ENCODE measurements at places on chromosomes 6 and 20.
A peak's percentile ranks its signal among the peaks of the same experiment; 100 is the strongest.

DNA sequence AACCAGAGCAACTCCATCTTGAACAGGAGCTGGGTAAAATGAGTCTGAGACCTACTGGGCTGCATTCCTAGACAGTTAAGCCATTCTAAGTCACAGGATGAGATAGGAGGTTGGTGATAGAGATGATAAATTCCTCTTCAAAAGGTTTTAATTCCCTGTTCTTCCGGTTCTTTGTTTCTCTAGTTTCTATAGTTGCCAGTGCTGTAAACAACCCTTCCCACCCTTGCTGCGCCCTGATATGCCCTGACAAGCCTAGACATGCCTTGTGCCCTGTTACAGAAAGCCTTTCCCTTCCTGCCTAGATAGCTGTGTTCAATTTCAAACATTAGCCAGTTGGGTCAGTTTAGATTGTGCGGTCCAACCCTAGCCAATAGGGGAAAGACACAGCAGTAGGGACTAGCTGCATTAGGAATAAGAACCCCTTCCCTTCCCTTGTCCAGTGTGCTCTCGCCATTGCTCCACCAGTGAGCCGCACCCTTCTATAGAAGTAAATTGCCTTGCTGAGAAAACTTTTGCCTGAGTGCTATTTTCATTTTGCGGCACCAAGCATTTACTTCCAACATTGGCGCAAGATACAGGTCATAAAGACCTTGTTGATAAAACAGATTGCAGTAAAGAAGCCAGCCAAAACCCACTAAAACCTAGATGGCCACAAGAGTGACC lies 52.5 kb upstream of the CCN2 start:
- no peak for DNase-seq

DNA sequence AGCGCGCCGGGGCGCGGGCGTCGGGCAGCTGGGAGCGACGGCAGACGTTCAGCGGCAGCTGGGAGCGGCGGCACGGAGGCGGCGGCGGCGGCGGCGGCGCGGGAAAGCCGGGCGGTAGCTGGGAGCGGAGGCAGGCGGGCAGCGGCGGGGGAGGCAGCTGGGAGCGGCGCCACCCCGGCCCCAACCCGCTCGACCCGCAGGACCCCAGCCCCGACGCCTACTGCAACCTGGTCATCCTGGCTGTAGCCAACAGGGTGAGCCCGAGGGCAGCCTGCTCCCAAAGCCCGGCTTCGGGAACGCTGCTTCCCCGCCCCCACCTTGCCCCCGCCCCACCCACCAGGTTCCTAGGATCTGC lies 8.9 kb downstream of the CCM2L start:
- DNase-seq: no peak

DNA sequence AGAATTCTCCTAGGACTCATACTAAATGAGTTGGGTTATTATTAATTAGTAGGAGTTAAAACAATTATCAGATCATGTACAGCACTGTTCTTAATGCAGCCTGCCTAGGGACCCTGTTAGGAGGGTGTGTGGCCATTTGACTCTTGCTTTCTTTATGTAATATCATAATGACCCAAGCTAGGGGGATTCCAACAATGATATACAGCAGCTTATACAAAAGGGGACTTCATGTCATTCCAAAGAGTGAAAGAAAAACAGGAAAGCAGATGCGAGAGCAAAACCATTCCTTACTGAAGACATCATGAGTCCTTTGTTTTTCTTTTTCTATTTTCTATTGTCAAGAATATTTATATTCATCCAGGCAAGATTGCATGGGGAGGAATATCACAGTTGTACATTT lies 455.2 kb downstream of the PLCB1 start:
- no peak for DNase-seq

- DNase-seq: no peak
Measured at GRCh38 chr20:16760431-16761304, 12.5 kb downstream of the OTOR start.

GRCh38 chr6:33623895-33624381 lies 2.8 kb downstream of the ITPR3 start:
- DNase-seq: no peak

GRCh38 chr6:140068801-140069200 lies 694.4 kb upstream of the CITED2 start:
- no peak for DNase-seq

- DNase-seq: no peak
Measured at GRCh38 chr6:167547751-167548150, 222.9 kb downstream of the TTLL2 start.

DNA sequence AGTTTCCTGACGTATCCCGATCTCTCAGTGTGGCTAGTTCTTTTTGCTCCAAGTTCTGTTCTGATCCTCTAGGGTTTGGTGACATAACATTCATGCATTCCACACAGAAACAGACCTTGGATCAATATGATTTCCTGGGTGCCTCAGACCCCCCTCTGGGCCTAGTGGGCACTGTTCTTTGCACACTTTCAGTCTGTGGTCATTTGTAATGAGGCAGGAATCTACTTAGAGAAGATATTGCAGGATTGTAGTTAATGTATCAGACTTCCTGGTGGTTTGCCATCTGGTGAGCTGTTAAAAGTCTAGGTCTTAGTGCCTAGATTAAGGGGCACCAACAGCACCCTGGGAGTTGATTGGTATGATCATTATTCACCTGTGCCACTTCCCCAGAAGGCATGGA lies 7.5 kb downstream of the BEND6 start:
- DNase-seq: no peak

- no peak for DNase-seq
Measured at GRCh38 chr6:50655848-50656453, 57.4 kb upstream of the TFAP2D start.

GRCh38 chr6:72530152-72530551 lies 91.7 kb upstream of the KCNQ5 start:
- DNase-seq: no peak

DNA sequence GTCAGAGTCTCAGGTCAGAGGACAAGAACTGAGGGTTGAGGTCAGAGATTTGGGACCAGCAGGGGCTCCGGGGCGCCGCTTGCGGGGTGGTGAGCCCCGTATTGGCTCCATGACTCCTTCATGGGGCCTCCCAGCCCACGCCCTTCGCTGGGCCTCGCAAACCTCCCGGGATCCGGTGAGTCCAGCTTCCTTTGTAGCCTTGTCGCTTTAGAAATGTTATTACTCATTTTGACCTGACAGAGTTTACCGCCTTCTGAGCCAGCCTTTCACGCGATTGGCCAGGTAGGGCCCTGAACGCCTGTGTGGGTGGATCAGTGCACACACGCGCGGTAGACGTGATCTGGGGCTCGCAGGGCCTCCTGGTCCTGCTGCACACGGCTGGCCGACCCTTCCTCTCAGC lies 181.1 kb downstream of the ERMARD start:
- no peak for DNase-seq

GRCh38 chr6:44247338-44248302 lies 719 bp downstream of the HSP90AB1 start:
- DNase-seq: peak; percentile 82

DNA sequence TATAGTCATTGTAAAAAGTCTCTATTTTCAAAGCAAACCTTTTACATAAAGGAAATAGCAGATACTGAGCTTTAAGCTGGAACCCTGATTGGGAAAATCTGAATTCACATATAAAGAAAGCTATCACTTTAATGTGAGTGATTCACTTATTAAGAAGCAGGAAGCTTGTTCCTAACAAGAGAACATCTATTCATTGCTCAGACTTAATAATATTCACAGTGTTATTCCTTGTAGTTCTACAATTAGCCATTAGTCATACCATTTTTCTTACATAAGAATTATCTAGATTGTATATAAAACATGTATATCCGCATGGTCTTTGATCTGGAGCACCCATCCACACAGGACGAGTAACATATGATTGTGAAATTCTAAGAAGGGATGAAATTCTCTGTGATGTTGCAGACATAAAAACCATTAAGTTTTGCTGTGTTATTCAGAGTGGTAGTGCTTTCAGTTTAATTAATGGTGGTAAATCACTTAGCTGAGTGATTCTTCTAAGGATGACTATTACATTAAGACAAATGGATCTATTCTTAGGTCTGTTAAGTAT lies 71.1 kb upstream of the FOXQ1 start:
- DNase-seq: no peak

GRCh38 chr6:102571236-102571908 lies 1177.9 kb downstream of the GRIK2 start:
- DNase-seq: no peak

GRCh38 chr6:3299221-3299620 lies 40.5 kb downstream of the PSMG4 start:
- DNase-seq: no peak

GRCh38 chr6:107323133-107323785 lies 136.1 kb downstream of the PDSS2 start:
- no peak for DNase-seq

GRCh38 chr20:39789411-39789810 lies 827.3 kb downstream of the DHX35 start:
- DNase-seq: no peak

GRCh38 chr6:104477569-104477968 lies 382.1 kb downstream of the HACE1 start:
- DNase-seq: no peak

GRCh38 chr20:56382696-56383095 lies 9.3 kb downstream of the AURKA start:
- no peak for DNase-seq

- no peak for DNase-seq
Measured at GRCh38 chr6:157625764-157626163, 197.3 kb upstream of the SNX9 start.

- DNase-seq: no peak
Measured at GRCh38 chr6:140385679-140386078, 1011.2 kb upstream of the CITED2 start.

DNA sequence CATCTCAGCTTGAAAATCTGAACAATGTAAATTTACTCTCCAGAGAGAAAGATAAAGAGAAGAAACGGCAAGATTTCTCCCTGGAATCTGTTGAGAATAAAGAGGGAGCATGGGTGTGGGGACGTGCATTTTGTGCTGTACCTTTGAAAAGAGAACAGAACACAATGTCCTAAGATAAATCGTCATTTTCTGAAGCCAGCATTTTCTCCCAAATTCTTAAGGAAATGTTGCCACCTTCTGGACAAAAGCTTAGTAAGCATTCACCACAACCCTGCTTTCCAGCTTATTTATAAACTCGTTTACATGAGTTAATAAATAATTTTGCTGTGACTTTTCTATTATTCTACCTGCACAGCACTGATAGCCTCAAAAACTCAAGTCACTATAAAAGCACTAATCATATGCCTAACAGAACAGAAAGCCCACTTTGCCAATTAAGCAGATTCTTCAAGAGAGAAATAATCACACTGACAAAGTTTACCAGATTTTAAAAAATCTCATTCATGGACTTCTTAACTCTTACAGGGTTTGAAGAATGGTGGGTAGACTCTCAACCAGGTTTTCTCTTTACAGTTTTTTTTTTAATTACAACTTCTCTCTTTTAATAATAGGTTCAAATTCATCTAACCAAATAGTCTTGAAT lies 155.8 kb downstream of the MBOAT1 start:
- DNase-seq: no peak

- peak; percentile 59 for DNase-seq
Measured at GRCh38 chr6:44224029-44224964, 902 bp downstream of the SLC29A1 start.

DNA sequence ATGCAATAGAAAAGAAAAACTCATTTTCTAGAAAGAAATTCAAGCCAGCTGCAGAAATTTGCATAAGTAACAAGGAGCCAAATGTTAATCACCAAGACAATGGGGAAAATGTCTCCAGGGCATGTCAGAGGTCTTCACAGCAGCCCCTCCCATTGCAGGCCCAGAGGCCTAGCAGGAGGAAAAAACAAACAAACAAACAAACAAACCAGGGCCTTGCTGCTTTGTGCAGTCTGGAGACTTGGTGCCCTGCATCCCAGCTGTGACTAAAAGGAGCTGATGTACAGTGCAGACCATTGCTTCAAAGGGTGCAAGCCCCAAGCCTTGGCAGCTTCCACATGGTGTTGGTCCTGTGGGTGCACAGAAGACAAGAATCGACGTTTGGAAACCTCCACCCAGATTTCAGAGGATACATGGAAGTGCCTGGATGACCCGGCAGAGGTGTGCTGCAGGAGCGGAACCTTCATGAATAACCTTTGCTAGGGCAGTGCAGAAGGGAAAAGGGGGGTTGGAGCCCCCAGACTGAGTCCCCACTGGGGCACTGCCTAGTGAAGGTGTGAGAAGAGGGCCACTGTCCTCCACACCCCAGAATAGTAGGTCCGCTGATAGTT lies 110.9 kb upstream of the AKAP12 start:
- no peak for DNase-seq

DNA sequence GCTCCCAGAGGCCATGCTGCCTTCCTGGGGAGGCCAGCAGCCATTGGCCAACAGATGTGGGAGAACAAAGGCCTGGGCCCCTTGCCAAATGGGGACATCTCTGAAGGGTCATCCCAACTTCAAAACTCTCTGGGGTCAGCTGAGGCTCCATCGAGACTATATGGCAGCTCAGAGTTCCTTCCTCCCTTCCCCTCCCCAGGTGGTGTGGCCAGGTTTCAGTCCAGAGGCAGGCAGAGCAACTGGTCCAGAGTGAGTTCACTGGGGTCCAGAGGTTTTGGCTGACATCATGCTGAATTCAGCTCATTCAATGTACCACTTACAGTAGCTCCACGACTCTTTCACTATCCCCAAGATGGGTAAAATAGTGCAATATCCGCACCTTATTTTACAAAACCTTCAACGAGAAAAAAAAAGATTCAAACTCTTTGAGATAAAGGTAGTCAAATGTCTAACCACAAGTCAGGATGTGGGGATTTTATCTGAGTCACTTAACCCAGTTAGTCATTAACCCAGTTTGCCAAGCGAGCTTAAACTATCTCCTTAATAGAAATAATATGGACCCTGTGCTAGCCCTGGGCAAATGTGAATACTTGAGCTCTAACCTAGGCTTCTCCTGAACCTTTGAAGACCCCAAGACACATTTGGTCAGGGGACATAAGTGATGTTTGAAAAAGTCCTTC lies 108.4 kb upstream of the PLEKHG1 start:
- DNase-seq: no peak

DNA sequence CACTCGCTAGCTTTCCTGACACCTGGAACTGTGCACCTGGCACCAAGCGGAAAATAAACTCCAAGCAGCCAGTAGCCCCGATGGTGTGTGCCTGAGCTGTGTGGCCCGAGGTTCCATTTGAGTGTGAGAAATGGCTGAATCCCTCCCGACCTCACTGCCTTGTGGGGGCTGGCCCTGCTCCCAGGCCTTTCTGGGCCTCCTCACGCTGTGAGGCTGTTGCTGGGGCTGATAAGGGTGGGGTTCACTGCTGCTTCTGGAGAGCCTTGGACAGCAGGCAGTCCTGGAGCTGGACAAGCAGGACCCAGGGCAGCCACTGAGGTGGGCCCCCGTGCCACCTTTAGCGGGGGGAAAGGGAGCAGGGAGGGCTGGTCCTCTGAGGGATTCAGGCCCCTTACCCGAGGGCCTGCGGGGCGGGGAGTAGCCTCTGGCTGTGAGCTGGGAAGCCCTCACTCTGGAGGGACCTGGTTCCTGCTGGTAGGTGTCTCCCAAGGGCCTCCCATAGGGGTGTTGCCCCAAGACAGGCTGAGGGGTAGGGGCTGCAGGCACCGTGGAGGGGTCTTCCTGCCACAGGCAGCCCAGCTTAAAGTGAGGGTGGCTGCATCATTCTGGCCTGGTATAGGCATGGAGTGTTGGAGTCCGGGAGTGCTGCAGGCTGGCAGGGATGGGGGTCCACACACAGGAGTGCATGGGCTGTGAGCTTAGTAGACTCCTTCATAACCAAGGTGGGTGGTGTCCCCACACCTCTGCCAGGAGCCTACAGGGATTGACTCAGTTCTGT lies 1.7 kb downstream of the PPDPF start:
- DNase-seq: no peak
